NCI-H1092 (cell line): ENCODE measurements at places on chromosomes 2 and 18.

DNA sequence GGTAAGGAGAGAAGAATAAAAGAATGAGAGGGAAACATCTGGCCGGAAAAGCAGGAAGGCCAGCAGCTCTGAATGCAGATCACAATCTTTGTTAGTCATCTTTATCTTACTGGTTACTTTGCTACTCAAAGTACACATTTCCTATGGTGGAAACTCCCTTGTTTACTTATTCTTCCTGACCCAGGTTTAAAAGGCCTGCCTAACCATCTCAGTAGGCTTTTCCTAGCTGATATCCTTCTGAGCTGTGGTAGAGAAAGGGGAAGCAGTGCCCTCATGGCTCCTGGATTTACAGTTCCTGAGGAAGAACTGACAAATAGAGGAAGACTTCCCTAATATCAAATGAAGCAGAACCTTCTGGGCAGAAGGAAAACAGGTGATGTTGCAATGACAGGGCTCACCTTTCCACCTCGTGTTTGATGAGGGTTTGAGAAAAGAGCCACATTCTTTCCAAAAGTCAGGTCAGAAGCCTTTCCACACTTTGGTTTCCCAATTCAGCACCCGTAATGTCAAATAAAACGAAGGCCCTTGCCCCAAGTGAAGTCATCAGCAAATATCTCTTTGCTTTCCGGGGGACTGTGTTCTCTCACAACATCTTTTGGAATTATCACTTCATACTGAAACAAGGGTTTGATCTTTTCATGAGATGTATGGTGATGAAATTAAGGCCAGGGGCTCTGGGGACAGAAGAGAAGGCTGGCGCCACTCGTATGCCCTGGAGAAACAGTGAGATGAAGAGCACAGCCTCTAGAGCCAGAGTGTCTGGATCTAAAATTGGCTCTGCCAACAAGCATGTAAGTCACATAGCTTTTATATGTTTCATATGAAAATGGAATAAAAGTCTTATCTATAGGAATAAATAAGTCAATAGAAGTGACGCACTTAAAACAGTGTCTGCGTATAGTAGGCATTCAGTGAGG is 26.7 kb upstream of the APOB start:
- DNase-seq, result no peak

GRCh38 chr2:62186156-62186905 is 9.6 kb upstream of the B3GNT2 start:
- DNase-seq, result no peak

- no peak for DNase-seq
These were observed 1.5 kb downstream of the MTHFD2 start for GRCh38 chr2:74199871-74200305.

DNA sequence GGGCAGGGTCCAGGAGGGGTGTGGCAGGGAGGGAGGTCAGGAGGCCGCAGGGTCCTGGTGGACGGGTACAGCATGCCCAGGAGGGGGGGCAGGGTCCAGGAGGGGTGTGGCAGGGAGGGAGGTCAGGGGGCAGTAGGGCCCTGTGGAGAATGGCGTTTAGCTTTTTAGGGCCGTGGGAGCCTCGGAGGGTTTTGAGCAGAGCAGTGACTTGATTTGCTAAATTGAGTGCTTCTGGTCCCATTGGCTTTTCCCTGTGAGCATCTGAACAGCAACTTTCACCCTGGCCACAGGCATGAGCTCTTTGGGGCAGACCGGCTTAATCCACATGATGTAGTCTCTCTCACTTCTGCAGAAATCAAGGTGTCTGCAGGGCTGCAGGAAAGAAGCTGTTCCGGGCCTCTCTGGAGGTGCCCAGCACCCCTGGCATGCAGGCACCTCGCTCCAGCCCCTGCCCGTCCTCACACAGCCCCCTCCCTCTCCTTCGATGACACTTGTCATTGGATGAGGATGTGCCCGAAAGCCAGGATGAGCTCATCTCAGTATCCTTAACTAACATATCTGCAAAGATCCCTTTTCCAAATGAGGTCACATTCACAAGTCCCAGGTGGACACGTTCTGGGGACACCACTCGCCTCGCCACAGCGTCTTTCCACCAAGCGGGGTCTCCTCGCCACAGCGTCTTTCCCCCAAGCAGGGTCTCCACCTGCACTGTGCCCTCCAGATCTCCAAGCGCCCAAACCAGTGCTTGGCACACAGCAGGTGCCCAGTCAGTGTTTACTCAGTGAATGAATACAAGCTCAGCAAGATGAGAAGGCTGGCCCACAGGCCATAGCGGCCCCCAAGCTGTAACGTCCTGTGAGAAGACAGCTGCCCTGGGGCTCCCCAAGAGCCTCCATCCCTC is 94.0 kb downstream of the NDUFA10 start:
- no peak for DNase-seq

- DNase-seq, result no peak
These were observed 146.6 kb downstream of the MEIS1 start for GRCh38 chr2:66581339-66582103.

GRCh38 chr2:174012347-174013314 is 47.5 kb upstream of the SP3 start:
- DNase-seq, result no peak

DNA sequence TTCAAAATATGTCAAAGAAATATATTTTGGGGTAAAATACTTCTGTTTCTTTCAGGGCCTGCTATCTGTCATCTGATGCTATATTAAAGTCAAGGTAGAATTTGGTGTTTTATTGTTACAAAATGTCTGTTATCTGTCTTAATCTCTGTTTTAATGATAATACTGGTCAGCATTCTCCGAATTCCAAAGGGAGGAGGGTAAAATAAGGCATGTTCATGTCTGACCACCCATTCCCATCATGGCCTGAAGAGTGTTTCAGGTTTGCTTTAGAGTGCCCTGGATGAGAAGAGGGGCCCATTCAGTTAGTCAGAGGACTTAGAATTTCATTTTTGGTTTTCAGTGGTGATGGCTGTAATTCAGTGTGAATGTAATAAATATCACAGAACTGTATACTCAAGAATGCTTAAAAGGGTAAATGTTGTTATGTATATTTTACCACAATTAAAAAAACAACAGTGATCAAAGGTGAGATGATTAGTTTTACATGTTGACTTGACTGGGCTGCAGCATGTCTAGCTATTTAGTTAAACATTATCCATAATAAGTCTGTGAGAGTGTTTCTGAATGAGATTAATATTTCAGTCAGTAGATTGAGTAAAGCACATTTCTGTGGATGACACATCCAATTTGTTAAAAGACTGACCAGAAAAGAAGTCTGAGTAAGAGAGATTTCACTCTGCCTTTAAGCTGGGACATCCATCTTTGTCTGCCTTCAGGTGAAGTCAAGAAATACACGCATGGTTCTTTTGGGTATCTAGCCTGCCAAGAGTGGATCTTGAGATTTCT is 467.9 kb upstream of the SYT4 start:
- no peak for DNase-seq

GRCh38 chr2:229575569-229576315 is 138.6 kb downstream of the DNER start:
- no peak for DNase-seq

DNA sequence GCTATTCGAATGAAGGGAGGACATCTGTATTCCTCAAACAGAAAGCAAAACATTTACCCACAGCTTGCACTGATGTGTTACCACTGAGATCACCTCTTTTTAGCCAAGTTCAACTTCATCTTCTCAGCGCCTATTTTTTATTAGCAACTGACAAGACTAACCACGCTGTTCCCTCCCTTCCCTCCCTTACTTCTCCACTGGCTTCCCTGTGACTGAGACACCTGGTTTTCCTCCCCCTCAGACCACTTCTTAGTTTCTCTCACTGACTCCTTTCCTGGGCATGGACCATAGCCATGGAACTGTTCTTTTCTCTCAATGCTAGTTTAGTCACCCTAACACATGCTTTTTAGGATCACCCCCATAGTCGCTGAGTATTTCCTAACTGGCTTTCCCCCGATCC is 3.3 kb downstream of the L3MBTL4 start:
- DNase-seq, result no peak

GRCh38 chr2:38514603-38515154 is 88.0 kb downstream of the HNRNPLL start:
- no peak for DNase-seq

GRCh38 chr2:180823546-180824141 is 156.8 kb upstream of the UBE2E3 start:
- no peak for DNase-seq

GRCh38 chr2:216023055-216023648 is 9.8 kb upstream of the MREG start:
- DNase-seq, result no peak

DNA sequence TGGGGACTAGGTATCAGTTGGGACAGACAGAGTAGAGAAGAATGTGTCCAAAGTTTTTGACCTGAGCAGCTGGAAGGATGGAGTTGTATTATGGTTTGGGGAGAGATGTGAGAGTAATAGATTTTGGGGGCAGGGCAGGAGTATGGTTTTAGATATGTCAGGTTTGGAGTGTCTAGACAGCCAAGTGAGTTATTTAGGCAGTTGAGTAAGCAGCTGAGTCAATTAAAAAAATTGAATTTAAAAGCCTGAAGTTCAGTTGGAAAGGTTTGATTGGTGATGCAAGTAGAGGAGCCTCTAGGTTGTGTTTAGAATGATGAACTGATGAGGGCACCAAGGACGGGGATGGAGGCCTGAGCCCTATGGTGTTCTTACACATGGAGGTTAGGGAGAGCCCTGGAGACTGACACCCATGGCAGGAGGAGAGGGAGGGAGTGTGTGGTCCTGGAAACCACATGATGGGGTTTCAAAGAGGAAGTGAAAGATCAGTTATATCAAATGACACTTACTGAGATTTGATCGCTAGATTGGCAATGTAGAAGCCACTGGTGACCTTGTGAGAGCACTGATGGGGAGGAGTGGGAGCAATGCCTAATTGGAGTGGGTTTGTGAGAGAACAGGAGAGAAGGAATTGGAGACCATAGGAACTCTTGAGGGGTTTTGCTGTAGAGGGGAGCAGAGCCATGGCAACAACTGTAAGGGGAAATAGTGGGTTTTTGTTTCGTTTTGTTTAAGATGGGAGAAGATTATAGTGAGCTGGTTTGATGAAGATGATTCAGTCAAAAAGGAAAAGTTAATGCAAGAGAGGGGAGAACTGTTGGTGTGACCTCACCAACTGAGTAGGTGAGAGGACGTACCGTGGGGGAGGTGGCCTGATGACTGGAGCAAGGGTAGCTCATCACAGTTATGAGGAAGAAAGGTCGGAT is 10.3 kb downstream of the ITGA6 start:
- DNase-seq, result no peak

DNA sequence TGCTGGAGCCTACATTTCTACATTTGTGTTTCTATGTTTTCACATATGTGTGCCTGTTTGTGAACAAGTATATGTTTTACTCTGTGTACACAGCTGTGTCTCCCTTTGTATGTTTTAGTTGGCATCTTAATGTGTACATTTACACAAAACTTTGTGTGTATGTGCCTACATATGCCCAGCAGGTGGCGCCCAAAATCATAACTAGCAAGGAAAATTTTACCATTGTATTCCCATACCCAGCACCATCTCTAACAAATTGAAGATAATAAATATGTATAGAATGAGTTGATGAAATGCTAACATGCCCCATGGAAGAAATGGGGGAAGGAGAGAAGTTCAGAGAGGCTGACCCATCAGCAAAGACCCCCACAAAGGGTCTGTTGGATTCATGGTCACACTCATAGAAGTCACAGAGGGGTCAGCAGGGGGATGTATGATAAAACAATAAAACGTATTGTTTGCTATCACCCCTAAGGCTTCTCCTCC is 48.1 kb downstream of the PKDCC start:
- peak; percentile 36 for DNase-seq

DNA sequence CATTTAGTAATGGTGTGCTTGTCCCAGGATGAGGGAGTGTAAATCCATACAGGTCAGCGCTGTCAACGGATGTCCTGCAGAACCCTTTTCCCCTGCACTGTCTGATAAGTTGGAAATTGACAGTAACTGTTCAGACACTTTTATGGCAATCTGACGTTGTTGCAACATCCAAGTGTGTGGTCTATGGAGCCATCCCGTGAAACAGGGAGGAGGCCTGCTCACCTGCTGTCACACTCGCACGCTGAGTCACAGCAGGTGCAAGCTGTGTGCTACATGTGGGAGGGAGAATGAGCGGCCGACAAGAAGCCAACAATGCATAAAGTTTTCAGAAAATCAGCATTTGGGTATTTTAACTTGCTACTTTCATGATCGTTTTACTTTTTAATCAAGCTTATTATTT is 43.7 kb upstream of the RMDN2 start:
- DNase-seq, result no peak

DNA sequence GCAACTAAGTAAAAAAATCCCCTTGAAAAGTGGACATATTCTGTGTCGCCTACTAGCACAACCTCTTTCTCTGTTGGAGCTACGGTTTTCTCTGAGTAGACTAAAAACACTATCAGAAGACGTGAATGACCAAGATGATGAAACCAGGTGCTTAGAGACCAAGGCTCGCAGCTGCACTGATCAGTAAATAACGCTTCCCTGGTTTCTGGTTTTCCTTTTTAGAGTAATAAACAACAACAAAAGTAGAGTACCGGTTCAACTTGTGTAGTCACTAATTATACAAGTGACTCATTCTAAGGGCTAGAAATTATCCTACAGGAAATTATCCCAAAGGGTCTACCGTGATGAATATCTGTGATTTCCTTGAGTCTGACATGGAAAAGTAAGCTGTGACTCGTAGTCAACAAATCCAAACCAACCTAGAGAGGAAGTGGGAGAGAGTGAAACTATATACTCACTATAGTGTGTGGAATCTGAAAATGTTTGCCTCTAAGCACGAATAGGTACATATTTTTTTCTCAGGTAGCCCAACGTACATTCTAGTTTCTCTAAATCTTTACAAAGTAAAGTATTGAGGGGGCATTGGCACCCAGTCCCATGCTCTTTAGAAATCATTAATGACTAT is 17.8 kb downstream of the RASGRP3 start:
- no peak for DNase-seq

DNA sequence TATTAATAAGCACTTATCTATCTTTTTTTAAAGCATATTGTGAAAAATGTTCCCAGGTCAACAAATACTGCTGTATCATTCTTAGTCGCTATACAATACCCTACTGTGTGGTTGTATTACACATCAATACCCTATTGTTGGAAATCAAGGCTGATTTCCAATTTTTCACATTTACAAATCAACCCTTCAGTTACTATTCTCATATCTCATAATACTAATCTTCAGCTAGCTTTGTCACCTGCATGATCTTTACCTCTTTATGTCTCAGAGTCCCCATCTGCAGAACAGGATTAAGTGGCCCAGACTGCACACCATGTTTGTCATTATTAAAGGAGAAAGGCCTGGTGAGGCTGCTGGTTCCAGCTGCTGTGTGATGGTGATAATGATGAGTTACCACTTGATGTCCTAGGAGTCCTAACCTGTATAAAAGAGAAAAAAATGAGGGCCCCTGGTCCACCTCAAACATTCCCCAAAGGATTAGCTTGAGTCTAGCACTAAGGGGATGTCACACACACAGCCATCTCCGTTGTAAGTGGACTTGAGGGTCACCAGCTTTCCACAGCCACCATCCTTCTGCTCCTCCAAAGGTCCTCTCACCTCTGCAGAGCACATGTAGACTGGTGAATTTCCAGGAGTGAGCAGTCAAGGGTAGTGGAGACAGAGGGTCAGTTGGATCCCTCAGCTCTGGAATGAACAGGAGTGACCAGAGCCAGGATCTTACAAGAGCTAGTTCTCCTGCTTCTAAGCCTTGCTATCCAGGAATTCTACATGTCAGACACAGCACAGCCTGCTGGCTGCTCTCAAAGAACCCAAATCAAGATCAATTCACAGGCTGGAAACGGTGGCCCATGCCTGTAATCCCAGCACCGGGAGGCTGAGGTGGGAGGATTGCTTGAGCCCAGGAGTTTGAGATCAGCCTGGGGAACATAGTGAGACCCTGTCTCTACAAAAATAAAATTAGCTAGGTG is 36.0 kb upstream of the BIN1 start:
- no peak for DNase-seq
